ENCODE measurements at places on chromosomes 16 and 17.

- H3K27me3 ChIP-seq, result no peaks in the 10 kb centered on the region
- no peak overlapping the region for H3K27ac ChIP-seq
- H3K36me3 ChIP-seq, result peaks cover 28% of the 10 kb centered on the region
Measured at GRCh38 chr16:87953308-87954215, 2.3 kb downstream of the BANP start.

GRCh38 chr16:554297-554621, 5.9 kb upstream of the PRR35 start:
- peaks cover 9% of the 10 kb centered on the region for H3K27me3 ChIP-seq
- H3K4me1 ChIP-seq, result no peaks in the 10 kb centered on the region
- H3K36me3 ChIP-seq, result peaks cover 34% of the 10 kb centered on the region
- peak overlapping the region; percentile 12 for H3K4me3 ChIP-seq
- DNase-seq, result no peak

GRCh38 chr16:22293137-22294106, 3.8 kb upstream of the POLR3E start:
- H3K27me3 ChIP-seq, result no peaks in the 10 kb centered on the region
- H3K36me3 ChIP-seq, result no peaks in the 10 kb centered on the region
- no peak for DNase-seq
- no peaks in the 10 kb centered on the region for H3K4me1 ChIP-seq

- no peaks in the 10 kb centered on the region for H3K27me3 ChIP-seq
- H3K27ac ChIP-seq, result no peak overlapping the region
- H3K36me3 ChIP-seq, result no peaks in the 10 kb centered on the region
Measured at GRCh38 chr16:51084074-51084928, 66.8 kb downstream of the SALL1 start.

DNA sequence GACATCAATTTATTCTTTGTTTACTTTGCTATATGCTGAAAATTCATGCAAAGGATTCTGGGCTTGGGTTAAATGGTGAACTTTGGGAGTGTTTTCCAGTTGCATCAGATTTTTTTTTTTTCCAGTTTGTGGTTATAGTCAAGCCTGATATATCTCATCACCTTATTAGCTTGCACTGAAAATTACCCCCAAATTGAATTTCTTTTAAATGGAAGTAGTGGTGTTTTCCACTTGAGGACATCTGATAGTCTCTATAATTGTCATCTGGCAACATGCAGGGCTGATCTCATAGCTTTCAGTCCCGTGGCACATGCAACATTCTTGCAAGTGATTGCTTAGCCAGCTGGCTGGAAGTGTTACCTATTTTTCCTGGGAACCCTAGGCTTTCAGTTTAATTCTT, 4.7 kb upstream of the KRTAP3-1 start:
- DNase-seq, result no peak
- H3K4me1 ChIP-seq, result peaks cover 4% of the 10 kb centered on the region
- no peaks in the 10 kb centered on the region for H3K27me3 ChIP-seq
- H3K36me3 ChIP-seq, result no peaks in the 10 kb centered on the region
- H3K4me3 ChIP-seq, result no peak overlapping the region

DNA sequence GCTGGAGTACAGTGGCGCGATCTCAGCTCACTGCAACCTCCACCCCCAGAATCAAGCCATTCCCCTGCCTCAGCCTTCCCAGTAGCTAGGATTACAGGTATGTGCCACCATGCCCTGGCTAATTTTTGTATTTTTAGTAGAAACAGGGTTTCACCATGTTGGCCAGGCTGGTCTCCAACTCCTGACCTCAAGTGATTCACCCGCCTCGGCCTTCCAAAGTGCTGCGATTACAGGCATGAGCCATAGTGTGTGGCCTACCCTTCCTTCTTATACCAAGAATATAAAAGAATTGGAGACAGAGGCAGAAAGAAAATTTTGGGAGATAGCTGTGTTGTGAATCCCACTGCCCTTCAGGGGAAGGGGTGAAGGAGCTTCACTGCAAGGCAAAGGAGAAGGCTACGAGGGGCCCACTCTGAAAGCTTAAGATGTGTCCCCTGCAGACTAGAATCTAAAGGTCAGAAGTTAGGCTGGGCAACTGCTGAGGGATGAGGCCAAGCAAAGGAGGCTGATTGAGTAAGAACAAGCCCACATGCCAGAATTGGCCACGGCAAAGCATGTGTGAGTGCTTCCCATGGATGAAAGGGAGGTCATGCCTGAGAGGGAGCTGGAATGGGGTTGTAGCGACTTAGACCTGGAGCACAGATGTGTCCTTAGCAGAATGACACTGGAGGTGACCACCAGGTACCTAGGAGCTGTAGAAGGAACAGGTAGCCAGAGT, 8.4 kb upstream of the CRYBA1 start:
- no peak overlapping the region for H3K27ac ChIP-seq
- H3K4me1 ChIP-seq, result peaks cover 4% of the 10 kb centered on the region
- no peaks in the 10 kb centered on the region for H3K27me3 ChIP-seq
- H3K4me3 ChIP-seq, result no peak overlapping the region

DNA sequence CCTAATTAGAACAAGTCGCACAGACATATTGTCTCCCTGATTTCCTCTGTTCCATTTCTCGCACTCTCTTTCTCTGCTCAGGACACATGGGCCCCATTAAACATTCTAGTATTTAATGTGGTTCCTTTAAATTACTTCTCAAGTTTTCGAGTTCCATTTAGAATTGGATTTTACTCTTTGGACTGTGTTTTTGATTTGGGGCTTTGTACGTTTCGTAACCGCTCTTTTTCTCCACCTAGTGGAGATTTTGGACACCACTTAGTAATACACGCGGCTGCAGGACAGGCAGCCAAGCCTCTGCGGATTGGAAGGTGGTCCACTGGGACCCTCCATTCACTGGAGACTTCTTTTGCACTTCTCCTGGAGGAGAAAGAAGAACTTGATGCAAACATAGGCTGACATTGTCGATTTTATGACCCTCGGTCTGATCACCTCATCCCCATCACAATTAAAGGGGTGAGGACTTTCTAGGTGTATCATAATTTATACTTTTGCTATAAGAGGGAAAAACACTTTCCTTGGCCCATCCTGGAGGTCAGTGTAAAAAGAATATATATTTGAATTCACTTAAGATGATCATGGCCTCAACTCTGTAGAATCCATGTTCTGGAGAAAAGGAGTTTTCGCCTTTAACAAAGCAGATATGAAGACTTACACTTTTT, 85.7 kb downstream of the NOG start:
- H3K27me3 ChIP-seq, result no peaks in the 10 kb centered on the region
- peak; percentile 68 for DNase-seq
- H3K27ac ChIP-seq, result peak overlapping the region; percentile 94

Data from trophoblast cell (in vitro differentiated cells and primary cell).